ENCODE measurements at places on chromosomes 5 and 9.

- DNase-seq, result no peak
These were observed 356.1 kb downstream of the NTRK2 start for GRCh38 chr9:85025638-85026037.

DNA sequence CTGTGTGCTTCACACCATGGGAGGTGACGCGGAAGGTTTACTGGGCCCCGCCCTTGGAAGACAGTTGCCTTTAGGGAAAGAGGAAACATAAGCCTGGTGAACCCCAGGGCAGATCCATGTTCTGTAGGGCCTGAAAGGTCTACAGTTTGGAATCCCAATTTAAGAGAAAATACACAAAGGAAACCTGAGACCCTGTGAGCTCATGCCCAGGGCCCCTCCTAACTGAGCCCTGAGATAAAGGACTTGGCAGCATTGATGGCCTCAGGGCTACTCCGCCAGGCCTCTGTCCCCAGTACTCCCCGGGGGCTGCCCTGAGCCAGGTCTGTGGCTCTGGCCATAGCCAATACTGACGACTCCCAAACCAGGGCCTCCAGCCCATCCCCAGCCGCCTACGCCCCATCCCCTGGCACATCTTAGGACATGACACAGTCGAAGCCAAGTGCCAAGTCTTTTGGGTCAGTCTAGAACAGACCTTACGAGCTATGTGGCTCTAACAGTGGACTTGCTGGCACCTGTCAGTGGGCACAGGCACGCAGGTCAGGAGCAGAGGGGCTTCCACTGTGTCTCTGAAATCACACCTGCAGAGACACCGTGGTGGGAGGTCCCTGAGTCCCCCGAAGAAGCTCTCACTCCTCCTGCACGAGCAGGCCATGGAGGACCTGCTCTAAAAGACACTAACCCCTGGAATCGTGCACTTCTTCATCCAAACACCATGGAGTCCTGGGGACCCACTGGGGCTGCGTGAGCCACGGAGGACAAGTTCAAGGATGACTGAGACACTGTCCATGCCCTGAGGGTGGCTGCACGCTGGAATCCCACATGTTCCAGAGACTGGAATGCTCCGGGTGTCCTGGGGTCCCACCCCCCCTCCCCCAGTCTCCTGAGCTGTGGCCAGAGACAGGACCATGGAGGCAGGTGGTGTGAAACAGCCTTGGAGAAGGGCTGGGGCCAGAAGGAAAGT lies 40.3 kb upstream of the BARHL1 start:
- DNase-seq, result no peak

GRCh38 chr9:33465096-33465495 lies 8.6 kb downstream of the NOL6 start:
- DNase-seq, result no peak

GRCh38 chr5:97979740-97980139 lies 793.7 kb upstream of the RGMB start:
- DNase-seq, result no peak

GRCh38 chr9:18688581-18689565 lies 214.9 kb downstream of the ADAMTSL1 start:
- DNase-seq, result no peak

DNA sequence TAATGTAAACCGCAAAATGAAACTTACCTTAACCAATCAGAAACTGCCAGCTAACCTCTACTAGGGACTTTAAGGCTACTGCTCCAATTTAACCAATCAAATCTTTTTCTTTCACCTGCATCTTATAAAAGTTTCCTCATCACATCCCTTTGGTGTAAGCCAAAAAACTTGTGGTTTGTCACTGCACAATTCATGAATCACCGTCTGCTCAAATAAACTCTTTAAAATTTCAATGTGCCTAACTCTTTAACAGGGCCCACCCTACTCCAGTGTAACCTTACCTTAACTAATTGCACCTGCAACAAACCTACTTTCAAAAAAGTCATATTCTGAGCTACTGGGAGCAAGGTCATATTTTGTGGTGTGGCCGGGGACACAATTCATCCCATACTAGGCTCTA lies 172.2 kb upstream of the GRAMD2B start:
- DNase-seq, result no peak

GRCh38 chr9:129258124-129258822 lies 80.2 kb upstream of the IER5L start:
- DNase-seq, result peak; percentile 91

GRCh38 chr5:164472165-164472564 lies 966.7 kb downstream of the MAT2B start:
- no peak for DNase-seq

DNA sequence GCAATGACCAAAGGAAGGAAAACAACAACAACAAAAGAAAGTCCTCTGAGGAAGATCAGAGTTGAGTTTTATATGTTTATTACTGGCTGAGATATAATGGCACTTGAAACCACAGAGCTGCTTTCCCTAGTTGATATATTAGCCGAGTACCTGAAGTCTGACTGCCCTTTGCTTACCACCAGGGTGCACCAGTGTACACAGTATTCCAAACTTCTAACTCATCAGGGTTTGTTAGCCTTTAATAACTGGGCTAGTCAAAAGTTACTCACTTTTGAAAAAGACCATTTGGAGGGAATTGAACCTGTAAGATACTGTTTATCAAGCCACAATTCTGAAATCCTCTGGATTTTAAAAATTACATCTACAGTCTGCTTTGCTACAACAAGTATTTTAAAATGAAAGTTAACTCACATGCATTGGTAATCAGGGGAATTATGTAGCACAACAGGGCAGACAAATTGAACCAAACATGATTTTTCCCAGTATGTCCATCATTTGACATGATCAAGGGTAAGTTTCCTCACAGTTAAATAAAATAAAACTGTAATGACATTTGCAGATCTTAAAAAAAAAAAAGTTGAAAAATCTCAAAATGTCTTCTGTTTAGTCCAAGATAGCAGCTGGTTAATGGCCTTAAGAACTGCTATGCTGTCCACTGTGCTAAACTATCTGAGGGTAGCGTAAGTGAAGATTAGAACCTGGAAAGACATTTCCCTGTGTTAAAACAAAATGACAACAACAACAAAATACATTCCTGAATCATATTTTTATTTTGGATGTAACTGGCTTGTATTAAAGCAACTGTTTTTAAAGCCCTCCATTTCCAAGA lies 57.3 kb upstream of the C6 start:
- peak; percentile 41 for DNase-seq

- no peak for DNase-seq
These were observed 8.6 kb downstream of the ITK start for GRCh38 chr5:157189223-157189622.

DNA sequence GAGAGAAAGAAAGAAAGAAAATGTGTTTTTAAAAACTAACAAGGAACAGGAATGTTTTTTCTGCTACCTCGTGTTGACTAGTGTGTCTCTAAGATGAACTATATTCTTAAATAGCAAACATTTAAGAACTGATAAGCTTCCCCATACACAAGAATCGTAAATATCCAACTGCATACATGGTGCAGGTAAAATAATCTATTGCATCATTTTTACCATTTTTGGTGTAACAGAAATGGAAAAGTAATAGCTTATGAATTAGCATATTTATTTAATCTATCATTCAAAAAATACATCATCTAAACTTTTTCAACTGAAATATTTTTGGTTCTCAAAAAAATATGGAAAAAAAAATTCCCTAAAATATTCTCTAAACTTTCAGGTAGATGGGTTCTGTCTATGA lies 59.7 kb upstream of the RAD23B start:
- DNase-seq, result no peak

- DNase-seq, result no peak
These were observed 157.8 kb downstream of the MED10 start for GRCh38 chr5:6220346-6221088.

DNA sequence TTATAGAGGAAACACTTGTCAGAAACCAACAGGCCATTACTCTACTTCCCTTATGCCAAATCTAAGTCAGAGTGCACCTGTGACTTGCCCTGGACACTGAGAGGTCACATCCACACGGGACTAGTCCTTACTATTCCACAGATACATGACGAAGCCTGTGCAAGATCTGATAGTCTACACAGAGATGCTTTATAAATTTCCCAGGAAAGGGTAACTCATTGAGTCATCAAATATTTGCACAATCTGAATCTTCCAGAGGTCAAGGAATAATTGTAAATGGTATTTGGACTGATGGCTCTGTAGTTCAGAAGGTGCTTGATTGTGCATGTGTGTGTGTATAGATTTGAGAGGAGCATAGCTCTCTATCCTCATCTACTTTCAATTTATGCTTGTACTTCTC lies 55.2 kb upstream of the JAK2 start:
- DNase-seq, result no peak

DNA sequence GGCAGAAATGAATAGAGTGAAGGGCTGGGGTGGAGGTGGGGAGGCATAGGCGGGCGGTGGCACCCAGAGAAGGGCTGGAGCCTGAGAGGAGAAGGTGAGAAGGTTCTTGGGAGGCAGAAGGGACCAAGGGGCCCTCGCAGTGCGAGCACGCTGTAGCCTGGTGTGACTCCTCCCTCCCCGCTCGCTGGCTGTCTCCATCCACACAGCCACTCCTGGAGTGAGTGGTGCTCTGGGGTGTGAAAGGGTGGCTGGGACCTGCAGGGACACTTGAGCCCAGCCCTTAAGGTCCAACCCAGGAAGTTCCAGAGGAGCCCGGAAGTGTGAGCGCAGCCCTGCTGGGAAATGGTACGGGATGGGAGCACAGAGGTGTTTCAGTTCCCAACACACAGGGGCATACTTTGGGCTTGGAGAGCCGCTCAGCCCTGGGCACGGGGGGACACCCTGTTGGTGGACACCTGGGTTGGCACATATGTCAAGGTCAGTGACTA lies 9.3 kb upstream of the SCGB3A1 start:
- no peak for DNase-seq

DNA sequence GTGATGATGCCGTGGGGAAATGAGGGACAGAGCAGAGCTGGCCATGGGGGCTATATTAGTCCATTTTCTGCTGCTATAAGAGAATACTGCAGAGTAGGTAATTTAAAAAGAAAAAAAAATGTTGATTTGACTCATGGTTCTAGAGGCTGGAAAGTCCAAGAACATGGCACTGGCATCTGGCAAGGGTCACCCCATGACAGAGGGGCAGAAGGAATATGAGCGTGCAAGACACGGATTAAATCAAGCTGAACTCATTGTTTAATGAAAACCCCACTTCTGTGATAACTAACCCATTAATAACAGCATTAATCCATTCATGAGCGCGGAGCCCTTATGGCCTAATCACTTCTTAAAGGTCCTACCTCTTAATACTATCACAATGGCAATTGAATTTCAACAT lies 68.8 kb downstream of the SNX18 start:
- DNase-seq, result no peak

DNA sequence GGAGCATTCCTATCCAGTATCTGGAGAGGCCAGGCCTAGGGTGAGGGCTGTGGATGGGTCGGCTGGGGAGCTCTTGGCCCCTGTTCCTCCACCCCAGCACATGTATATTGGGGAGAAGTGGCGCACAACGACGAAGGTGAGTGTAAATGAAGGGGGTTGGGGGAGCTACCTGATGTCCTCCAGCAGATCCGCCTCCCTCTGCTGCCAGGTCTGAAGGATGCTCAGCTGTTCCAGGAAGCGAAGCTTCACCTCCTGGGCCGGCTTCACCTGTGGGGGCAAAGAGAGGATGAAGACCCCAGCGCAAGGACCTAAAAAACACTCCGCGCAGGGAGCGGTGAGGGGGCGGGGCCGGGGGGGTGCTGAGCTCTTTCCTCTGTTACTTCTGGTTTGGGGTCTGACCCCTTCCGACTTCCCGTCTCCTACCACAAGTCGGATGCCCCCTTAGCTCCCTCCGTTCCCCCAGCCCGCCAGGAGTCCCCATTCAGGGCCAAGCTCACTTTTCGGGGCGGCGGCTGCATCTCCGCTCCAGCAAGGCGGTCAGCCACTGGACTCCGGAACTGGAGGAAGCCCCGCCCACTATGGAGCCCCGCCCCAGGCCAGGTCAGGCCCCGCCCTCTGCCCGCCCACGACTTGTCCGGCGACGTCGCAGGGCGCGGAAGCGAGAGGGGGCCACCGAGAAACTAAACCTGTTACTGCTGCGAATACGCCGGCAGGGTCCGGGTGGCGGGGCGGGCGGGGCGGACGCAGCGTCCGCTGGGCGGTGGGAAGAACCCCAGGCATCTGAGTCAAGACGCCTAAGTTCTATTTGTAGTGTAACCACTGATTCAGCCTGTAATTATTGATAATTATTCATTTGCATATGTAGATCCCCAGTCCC lies at the start of gene FCHSD1:
TSS of gene FCHSD1 (minus strand) at position 568 of the 877 bp plus-strand sequence. CDS start at position 518, 50 bp downstream.
- DNase-seq, result peak; percentile 78

DNA sequence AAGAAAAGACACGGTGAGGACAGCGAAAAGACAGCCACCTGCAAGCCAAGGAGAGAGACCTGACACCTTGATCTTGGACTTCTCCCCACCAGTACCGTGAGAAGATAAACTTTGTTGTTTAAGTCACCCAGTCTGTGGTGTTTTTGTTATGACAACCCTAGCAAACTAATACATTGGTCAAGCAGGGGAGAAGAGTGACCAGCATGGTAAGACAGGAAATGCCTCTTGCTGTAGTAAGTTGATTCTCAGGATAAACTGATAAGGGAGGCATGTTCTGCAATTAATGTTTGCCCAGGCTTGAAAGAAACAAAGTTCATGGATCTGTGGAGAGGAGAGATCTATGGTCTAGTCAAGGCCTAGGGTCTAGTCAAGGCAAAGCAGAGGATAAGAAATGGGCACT lies 801.2 kb downstream of the MAT2B start:
- no peak for DNase-seq

DNA sequence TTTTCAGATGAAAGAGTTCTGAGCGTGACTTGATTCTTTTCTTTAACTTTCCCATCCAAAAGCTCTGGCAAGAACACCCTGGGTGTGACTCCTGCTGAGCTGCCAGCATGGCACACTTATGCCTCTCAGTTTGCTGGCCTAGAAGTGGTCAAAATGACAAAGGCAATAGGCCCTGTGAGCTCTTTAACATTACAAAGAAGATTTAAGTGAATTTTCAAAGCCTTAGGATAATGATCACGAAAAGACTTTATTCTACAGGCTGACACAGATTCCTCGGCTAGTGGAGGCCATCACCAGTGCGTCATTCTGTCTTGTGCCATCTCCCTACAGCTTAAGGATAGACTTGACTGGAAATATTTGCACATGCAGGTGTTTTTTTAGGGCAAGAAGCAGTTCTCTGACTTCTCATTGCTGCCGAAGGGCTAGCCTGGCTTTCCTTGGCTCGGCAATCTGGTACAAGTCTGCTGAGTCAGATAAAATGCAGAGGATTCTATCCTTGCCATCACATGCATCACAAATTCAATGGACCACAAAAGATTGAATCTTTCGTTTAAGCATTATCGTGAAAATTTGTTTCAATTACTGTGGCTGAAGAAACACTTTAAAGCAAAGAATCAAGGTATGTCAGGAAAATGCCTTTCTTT lies 311.5 kb downstream of the COX7C start:
- DNase-seq, result no peak
